ENCODE measurements at places on chromosomes 3 and 15. TPM values are rescaled to one million over a fixed set of nuclear protein-coding genes. Genes with fewer than 3 reads are reported as not detected.

CMTM8 gene
- 1.2 TPM for total RNA-seq

PTPN9 gene
- 19.1 TPM for total RNA-seq

ADAMTSL3 gene
- 3.1 TPM for total RNA-seq

P2RY1 gene
- 9.6 TPM for total RNA-seq

MORC1 gene
- not detected for total RNA-seq

HTR3E gene
- total RNA-seq: not detected

SERPINI2 gene
- not detected for total RNA-seq

FBLN2 gene
- total RNA-seq: 28.2 TPM

ITIH3 gene
- total RNA-seq: 17.6 TPM

RFC4 gene
- total RNA-seq: 18.3 TPM

- peak; percentile 29 for DNase-seq
- no peaks in the 10 kb centered on the region for H3K27me3 ChIP-seq
- H3K36me3 ChIP-seq: no peaks in the 10 kb centered on the region
- H3K4me3 ChIP-seq: no peak overlapping the region
Measured at GRCh38 chr15:41566121-41566885, 7.3 kb downstream of the TYRO3 start.

- peaks cover 53% of the 10 kb centered on the region for H3K27me3 ChIP-seq
- DNase-seq: no peak
- H3K27ac ChIP-seq: no peak overlapping the region
- peaks cover 5% of the 10 kb centered on the region for H3K4me1 ChIP-seq
Measured at GRCh38 chr15:60326824-60327654, 70.7 kb downstream of the ANXA2 start.

DNA sequence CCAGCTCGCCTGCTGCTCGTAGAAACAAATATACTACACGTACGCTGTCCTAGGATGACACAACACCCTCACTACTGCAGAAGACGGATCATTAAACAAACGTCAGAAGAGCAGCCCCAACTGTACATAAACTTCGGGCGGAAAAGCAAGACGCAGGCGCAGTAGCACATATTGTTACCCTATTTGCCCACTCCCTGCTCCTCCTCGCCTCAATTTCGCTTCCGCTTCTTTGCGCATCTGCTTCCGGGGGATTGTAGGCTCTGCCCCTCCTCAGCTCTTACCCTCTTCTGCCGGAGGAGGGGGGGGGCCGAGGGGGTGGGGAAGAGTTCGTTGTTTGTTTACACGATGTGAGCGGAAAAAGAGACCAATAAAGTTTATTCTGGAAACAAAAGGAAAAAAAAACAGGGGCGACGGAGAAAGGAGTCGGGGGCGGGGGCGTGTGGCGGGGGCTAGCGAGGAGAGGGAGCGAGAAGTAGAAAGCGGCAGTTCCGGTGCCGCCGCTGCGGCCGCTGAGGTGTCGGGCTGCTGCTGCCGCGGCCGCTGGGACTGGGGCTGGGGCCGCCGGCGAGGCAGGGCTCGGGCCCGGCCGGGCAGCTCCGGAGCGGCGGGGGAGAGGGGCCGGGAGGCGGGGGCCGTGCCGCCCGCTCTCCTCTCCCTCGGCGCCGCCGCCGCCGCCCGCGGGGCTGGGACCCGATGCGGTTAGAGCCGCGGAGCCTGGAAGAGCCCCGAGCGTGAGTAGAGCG lies at the start of gene PIK3CA:
Gene PIK3CA (plus strand): TSS at position 485 of the 743 bp plus-strand sequence. CDS start 50,469 bp downstream, outside the sequence.
- H3K4me1 ChIP-seq: peaks cover 48% of the 10 kb centered on the region
- DNase-seq: peak; percentile 97
- H3K27ac ChIP-seq: peak within 1 kb of the TSS; percentile 100
- H3K36me3 ChIP-seq: no peaks in the 10 kb centered on the region
- H3K27me3 ChIP-seq: no peaks in the 10 kb centered on the region
- H3K4me3 ChIP-seq: peak within 1 kb of the TSS; percentile 91

GRCh38 chr15:100275641-100276040 lies 66.1 kb downstream of the ADAMTS17 start:
- no peaks in the 10 kb centered on the region for H3K4me1 ChIP-seq
- DNase-seq: no peak
- no peak overlapping the region for H3K27ac ChIP-seq
- no peaks in the 10 kb centered on the region for H3K27me3 ChIP-seq
- H3K4me3 ChIP-seq: no peak overlapping the region

GRCh38 chr15:79610021-79610420 lies 177.9 kb downstream of the MINAR1 start:
- H3K36me3 ChIP-seq: no peaks in the 10 kb centered on the region
- no peak for DNase-seq
- H3K27me3 ChIP-seq: no peaks in the 10 kb centered on the region
- no peak overlapping the region for H3K27ac ChIP-seq
- no peaks in the 10 kb centered on the region for H3K4me1 ChIP-seq
- H3K4me3 ChIP-seq: no peak overlapping the region

DNA sequence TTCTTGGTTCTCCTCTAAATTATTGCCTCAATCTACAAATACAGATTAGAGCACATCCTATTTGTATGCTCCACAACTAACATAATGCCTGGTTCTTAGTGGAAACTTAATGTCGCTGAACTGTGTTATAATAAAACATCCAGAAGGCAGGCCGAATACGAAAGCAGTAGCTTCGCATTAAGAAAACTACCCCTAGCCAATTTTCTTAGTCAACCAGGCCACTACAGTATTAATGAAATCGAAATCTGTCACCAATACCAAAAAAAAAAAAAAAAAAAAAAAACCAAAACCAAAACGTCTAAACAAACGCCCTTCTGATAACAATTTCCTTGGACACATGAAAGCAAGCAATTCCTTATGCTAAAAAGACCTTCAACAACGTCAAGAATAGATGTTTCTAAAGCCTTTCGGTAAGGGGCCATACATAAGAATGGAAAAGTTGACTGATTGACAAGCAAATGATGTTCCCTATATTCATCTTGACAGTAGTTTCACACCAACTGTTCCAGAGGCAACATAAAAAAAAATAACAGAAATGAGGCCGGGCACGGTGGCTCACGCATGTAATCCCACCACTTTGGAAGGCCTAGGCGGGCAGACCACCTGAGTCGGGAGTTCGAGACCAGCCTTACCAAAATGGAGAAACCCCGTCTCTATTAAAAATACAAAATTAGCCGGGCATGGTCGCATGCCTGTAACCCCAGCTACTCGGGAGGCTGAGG lies 1.3 kb downstream of the DENND6A start:
- H3K36me3 ChIP-seq: no peaks in the 10 kb centered on the region
- H3K27me3 ChIP-seq: no peaks in the 10 kb centered on the region
- H3K27ac ChIP-seq: peak overlapping the region; percentile 100
- DNase-seq: no peak
- H3K4me3 ChIP-seq: peak overlapping the region; percentile 97
- H3K4me1 ChIP-seq: peaks cover 66% of the 10 kb centered on the region

- no peaks in the 10 kb centered on the region for H3K36me3 ChIP-seq
- peaks cover 15% of the 10 kb centered on the region for H3K4me1 ChIP-seq
- H3K27ac ChIP-seq: no peak overlapping the region
- no peak overlapping the region for H3K4me3 ChIP-seq
- no peaks in the 10 kb centered on the region for H3K27me3 ChIP-seq
Measured at GRCh38 chr15:56040081-56041035, 46.9 kb upstream of the NEDD4 start.

DNA sequence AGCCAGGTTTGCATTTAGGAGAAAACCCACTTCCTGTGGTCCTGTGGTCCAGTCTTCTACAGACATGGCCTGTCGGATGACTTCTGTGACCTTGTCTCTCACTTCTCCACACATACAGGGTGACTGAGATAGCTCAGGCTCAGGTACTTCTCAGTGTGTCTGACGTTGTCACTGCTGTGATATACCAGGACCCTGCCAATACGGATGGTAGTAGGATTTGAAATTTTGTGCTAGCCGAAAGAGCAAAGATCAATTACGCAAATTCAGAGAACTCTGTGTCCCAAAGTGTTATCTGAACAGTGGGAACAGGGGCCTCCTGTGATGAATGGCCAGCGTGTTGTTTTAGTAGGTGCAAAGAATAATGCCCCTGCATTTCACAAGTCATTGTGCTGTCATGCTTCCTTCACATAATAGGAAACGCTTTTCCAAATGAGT lies 128.9 kb downstream of the MCTP2 start:
- peaks cover 13% of the 10 kb centered on the region for H3K36me3 ChIP-seq
- no peak for DNase-seq
- H3K4me1 ChIP-seq: no peaks in the 10 kb centered on the region
- H3K27me3 ChIP-seq: no peaks in the 10 kb centered on the region

DNA sequence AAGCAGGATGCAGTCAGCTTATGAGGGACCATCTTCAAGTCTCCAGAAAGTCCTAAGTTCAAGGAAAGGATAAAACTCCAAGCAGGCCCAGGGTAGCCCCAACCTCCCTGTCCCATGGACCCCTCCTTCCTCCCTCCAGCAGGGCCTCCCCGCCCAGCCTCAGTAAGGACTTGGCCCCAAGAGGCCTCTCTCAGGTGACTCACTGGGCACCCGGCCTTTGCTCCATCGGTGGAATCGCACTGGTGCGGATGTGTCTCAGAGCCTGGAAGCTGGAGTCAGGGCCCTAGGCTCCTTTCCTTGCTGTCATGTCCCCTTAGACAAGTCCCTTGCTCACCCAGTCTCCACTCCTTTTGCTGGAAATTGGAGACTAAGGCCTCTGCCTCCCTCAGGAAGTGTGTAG lies 114.4 kb upstream of the RNF7 start:
- no peaks in the 10 kb centered on the region for H3K27me3 ChIP-seq

- H3K4me3 ChIP-seq: no peak overlapping the region
- H3K27ac ChIP-seq: peak overlapping the region; percentile 79
- H3K4me1 ChIP-seq: no peaks in the 10 kb centered on the region
- no peaks in the 10 kb centered on the region for H3K27me3 ChIP-seq
Measured at GRCh38 chr15:94844198-94844537, 612.8 kb downstream of the MCTP2 start.

DNA sequence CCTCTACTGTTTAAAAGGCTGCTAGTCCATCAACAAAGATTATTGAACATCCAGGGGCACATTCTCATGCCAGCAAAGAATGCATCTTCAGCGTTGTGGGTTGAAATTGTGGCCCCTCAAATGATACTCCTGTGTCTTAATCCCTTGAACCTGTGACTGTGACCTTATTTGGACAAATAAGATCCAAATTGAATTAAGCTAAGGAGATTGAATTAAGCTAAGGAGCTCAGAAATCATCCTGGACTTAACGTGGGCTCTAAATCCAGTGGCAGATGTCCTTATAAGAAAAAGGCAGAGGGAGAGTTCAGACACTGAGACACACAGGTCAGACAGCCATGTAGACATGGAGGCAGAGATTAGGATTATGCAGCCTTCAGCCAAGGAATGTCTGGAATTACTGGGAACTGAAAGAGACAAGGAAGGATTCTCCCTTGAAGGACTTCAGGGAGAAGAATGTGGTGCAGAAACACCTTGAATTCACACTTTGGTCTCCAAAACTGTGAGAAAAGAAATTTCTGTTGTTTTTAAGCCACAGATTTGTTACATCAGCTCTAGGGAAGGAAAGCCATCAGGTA lies 57.3 kb upstream of the SLC24A5 start:
- no peak overlapping the region for H3K27ac ChIP-seq
- no peak overlapping the region for H3K4me3 ChIP-seq
- H3K27me3 ChIP-seq: no peaks in the 10 kb centered on the region
- no peaks in the 10 kb centered on the region for H3K4me1 ChIP-seq
- DNase-seq: no peak
- H3K36me3 ChIP-seq: no peaks in the 10 kb centered on the region

GRCh38 chr15:83533410-83533962 lies 86.3 kb downstream of the SH3GL3 start:
- no peaks in the 10 kb centered on the region for H3K27me3 ChIP-seq
- H3K4me1 ChIP-seq: no peaks in the 10 kb centered on the region
- H3K27ac ChIP-seq: no peak overlapping the region
- H3K36me3 ChIP-seq: no peaks in the 10 kb centered on the region
- no peak overlapping the region for H3K4me3 ChIP-seq
- no peak for DNase-seq

- peaks cover 38% of the 10 kb centered on the region for H3K36me3 ChIP-seq
- no peaks in the 10 kb centered on the region for H3K27me3 ChIP-seq
- no peak overlapping the region for H3K27ac ChIP-seq
Measured at GRCh38 chr3:52299879-52300611, 12.4 kb downstream of the GLYCTK start.

DNA sequence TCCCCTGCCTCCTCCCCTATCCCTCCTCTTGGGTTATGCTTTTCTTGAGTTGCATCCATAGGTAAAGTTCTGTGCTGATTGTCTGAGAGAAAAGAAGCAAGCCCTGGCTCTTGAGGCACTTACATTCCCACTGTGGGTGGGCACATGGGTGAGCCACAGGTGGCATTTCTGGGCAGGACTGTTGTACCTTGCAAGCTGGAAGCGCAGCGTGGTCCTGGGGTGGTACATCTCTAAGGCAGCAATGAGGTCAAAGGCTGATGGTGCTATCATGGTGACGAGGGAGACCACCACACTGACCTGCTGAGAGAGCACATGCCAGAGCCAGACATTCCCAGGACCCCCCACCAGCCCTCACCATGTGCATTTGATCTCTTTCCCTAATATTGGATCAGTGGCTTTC lies 24.7 kb downstream of the TMC3 start:
- H3K36me3 ChIP-seq: no peaks in the 10 kb centered on the region
- H3K27ac ChIP-seq: no peak overlapping the region
- no peak for DNase-seq
- no peak overlapping the region for H3K4me3 ChIP-seq
- no peaks in the 10 kb centered on the region for H3K4me1 ChIP-seq

DNA sequence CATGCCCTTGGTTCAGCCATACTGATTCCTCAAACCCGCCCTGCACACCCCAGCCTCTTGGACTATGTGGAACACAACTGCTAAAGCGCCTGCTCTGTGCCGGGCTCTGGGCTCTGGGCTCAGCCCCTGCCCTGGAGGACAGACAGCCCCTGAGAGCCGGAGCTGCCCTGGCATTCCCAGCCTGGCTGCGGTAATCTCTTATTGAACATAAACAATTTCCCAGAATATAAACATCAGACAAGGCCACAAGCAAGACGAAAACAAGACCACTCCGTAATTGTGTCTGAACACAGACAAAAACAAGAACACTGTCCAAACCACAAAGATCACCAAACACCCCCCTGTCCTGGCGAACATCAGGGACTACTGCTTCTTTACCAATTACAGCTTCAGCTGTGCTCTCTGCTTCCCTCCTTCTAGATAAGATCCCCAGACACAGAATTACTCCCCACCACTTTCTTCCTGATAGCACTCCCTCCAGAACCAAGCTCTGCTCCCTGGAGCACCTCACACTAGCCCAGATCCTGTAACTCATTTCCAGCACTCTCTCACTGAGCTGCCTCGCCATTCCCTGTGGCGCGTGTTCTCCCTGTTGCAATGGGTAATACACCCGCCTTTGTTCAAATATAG lies 57.1 kb upstream of the TLE3 start:
- H3K36me3 ChIP-seq: no peaks in the 10 kb centered on the region
- H3K27me3 ChIP-seq: peaks cover 4% of the 10 kb centered on the region
- no peak overlapping the region for H3K4me3 ChIP-seq
- H3K27ac ChIP-seq: no peak overlapping the region

DNA sequence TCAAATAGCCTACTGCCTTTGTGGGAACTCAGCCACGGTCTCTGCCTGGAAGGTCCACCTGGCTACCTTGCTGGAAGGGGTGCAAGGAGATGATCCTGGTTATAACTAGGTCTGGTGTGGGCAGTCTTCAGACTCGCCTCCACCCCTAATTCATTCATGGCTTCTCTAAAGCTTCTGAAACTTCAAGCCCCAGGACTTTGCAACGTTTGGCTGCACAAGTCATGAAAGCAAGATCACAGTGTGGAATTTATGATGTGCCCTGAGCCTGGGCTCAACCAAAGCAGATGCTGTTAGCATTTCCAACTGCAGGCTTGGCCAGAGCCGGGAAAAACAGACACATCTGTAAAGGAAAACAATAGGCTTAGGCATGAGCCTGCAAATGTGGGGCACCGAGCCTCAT lies 200.4 kb upstream of the WNT5A start:
- no peak overlapping the region for H3K4me3 ChIP-seq
- no peak overlapping the region for H3K27ac ChIP-seq
- no peaks in the 10 kb centered on the region for H3K27me3 ChIP-seq
- H3K4me1 ChIP-seq: no peaks in the 10 kb centered on the region
- no peaks in the 10 kb centered on the region for H3K36me3 ChIP-seq
